ENCODE measurements at places on chromosomes 12 and 14.

DNA sequence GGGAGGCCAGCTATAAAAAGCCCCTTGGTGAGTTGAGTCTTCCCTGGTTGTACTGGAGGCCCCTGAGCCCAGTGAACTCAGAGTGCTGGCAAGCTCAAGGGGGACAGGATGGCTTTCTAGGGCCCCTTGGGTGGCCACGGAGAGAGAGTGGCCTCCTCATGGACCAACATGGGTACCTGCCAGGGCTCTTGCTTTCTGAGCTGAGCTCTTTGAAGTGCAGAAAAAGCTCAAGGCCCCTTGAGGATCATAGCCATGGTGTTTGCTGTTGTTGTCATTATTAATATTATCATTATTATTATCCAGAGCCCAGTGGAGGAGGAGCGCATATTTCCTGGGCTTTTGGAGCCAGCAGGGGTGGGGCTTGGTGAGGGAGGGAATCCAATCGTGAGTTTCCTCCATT is 6.7 kb downstream of the RNFT2 start:
- DNase-seq, result no peak

- DNase-seq, result no peak
Observed at GRCh38 chr12:99024191-99024590, 379.1 kb downstream of the APAF1 start.

DNA sequence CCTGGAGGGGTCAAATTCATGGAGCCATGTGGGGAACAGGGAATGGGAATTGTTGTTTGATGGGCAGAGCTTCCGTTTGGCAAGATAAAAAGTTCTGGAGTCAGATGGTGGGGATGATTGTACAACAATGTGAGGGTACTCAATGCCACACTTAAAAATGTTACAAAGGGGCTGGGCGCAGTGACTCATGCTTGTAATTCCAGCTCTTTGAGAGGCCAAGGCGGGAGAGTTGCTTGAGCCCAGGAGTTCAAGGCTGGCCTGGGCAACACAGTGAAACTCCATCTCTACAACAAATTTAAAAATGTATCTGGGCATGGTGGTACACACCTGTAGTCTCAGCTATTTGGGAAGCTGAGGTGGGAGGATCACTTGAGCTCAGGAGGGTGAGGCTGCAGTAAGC is 66.0 kb upstream of the DIO3 start:
- no peak for DNase-seq

- DNase-seq, result no peak
Observed at GRCh38 chr12:102638777-102639176, 158.4 kb upstream of the IGF1 start.

- DNase-seq, result no peak
Observed at GRCh38 chr14:43894534-43894933, 612.5 kb downstream of the FSCB start.

DNA sequence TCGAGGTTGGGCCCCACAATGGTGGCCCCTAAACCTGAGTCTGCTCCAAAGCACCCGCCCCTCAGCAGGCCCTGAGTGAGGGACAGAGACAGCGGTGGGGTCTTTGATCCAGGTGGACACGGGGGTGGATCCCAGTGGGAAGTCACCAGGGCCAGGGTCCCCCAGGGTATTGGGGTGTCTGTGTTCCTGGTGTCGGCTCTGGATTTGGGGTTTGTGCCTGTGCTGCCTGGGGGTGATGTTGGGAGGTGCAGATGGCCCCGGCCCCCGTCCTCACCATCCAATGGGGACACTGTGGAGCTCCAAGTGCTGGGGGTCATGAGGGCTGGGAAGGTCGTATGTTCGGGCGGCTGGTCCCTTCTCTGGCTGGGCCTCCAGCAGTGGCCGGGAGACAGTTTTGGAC is 354.2 kb downstream of the TMEM121 start:
- no peak for DNase-seq

DNA sequence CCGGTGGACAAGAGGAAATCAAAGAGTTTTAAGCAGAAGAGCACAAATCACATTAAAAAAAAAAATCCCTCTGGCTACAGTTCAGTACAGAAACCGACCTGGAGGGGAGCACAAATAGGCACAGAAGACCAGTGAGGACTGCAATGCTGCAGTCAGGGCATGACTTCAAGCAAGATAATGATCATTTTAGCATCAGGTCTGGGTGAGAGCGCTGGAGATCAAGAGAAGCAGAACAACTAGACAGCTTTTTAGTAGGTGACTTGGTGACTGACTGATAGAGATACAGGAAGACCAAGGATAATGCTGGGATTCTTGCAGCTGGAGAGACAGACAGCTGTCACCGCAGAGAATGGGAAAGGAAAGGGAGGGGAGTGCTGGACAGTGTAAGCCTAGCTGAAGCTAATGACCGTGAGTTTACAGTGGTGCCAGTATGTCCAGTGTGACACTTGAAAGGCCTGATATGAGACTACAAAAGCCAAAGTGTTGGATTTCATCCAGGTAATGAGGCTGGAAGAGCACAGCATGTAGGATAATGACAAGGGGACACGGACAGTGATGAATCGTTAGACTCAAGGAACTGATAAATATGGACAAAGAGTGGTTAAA is 5.6 kb downstream of the NFYB start:
- no peak for DNase-seq

DNA sequence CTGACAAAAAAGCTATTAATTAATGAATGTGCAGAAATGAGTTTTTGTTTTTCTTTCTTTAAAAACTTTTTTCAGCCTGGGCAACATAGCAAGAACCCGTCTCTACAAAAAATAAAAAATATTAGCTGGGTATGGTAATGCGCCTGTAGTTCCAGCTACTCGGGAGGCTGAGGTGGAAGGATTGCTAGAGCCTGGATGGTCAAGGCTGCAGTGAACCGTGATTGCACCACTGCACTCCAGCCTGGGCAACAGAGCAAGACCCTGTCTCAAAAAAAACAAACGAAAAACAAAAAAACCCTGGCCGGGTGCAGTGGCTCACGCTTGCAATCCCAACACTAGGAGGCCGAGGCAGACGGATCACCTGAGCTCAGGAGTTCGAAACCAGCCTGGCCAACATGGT is 7.9 kb downstream of the GIT2 start:
- DNase-seq, result no peak

GRCh38 chr14:70585231-70585630 is 15.2 kb downstream of the MED6 start:
- no peak for DNase-seq

GRCh38 chr12:90961154-90961553 is 6.2 kb upstream of the CCER1 start:
- DNase-seq, result no peak

DNA sequence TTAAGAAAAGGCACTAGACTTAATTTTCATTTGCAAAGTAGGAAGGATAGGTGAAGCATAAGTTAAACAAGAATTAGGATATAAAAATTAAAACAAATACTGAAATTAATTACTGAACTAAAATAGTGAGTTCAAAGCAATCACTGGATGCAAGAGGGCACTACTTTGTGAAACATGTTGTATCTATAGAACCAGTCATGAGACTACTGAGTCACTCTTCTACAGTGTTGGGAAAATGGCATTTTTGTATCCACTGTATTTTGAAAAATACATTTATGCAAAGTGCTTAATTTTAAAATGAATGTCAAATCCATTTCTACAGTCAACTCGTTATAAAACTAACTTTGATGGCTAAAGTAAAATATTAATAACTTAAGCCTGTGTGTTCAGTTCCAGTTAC is 47.9 kb downstream of the SEL1L start:
- no peak for DNase-seq

GRCh38 chr12:110638796-110639195 is 24.9 kb downstream of the TCTN1 start:
- no peak for DNase-seq

GRCh38 chr14:91070572-91070971 is 10.1 kb upstream of the RPS6KA5 start:
- DNase-seq, result no peak

DNA sequence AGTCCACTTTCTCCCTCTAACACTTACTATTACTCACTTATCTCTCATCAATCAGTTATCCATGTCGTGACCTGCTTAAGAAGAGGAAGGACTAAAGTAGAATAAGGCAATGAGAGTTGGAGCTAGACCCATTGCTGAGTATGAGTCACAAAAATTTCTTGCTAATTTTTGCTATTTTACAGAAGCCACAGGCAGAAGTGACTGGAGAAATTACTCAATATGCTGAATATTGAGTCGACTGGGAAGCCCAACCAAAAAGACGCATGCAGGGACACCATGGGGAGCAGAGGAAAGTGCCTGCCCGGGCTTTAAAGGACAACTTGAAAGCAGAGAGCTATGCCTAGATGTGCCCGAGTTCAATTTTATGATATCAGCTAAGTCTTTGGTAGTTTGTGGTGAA is 115.4 kb upstream of the FOXG1 start:
- no peak for DNase-seq

DNA sequence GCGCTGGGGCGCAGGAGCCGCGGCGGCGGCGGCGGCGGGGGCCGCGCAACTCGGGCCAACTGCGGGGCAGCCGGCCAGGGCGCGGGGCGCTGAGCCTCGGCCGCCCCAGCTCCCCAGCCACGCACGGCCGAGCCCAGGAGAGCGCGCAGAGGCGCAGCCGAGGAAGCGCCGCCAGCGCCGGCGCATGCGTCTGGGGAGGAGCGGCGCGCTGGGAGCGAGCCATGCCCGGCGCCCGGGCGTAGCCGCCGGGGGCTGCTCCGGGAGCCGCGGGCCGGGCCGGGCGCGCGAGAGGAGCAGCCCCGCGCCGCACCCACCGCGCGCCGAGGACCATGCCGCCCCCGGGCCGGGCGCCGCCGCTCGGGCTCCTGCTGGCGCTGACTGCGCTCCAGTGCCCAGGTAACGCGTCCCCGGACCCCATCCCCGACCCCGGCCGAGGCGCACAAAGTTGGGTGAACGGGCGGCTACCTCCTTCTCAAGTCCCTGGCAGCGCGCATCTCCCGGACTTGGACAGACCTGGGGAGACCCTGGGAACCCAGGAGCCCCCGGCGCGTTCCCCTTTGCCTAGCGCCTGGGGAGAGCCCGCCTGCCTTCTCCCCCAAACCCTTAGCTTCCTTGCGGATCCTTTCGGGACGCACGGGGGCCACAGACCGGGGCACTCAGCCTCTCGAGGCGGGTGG is 121.4 kb downstream of the AACS start:
- DNase-seq, result no peak

- DNase-seq, result no peak
Observed at GRCh38 chr12:128684352-128684751, 139.4 kb downstream of the SLC15A4 start.

GRCh38 chr14:72906316-72906715 is 12.4 kb upstream of the DPF3 start:
- no peak for DNase-seq

DNA sequence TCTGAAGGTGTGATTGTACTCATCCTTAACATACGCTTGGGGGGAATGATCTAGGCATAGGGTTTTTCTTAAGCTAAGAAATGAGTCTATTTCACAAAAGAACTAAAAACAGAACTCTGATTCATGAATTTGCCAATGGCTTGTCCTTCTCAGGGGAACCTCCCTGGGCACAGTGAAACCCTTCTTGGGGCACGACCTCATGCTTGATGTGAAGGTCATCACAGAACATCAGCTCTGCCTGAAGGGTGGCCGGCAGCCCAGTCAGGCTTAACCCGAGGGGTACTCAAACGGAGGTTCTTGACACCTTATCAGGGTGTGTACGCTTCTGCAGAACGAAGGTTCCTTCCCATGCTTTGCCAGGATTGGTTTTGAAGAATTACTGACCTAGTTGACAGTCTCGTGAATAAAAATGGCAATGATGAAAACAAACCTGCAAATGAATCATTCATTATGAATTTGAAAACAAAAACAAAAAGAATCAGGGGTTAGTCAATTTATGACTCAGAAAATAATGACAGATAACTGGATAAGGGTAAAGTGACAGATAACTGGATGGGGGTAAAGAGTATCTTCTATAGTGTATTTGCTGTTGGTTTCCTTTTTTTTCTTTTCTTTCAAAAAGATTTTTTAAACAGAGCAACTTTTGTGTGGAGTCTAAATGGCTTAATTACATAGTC is 86.4 kb downstream of the GALNT8 start:
- DNase-seq, result no peak

GRCh38 chr12:92661269-92661668 is 41.5 kb upstream of the PLEKHG7 start:
- DNase-seq, result no peak

DNA sequence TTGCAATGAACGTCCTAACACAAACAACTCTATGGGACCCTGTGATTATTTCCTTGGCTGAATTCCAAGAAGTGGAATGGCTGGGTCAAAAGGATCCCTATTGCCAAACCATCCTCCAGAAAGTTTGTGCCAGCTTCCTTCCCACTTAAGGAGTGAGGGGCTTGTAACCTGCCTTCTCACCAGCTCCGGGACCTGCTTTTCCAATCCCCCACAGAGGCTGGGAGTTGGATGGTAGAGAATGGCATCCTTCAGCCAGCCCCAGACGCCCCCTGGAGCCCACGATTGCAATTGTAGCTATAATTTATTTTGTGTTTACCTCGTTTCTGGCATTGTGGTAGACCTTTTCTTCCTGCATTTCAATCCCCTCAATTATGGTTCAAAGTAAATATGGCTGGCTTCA is 9.7 kb upstream of the ZDHHC22 start:
- no peak for DNase-seq

GRCh38 chr14:102922490-102923200 is at the start of gene AMN:
AMN (plus strand) TSS chr14:102922663; CDS start chr14:102922689, 26 bp downstream.
- no peak for DNase-seq

DNA sequence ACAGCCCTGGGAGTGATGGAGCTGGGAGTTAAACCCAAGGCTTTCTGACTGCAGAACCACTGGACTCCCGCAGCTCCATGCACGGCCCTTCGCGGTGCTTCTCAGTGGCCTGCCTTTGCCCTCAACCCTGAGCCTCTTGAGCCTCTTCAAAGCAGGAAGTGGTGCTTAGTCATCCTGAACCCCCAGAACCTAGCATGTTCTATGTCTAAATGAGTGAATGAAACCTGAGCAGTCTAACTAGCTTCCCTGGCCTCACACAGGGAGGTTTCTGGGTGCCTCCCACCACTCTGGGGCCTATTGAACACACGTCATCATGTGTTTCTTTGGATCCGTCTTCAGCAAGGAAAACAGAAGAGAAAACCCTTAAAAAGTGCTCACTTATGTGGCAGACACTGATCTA is 117.9 kb upstream of the SFSWAP start:
- no peak for DNase-seq

- peak; percentile 64 for DNase-seq
Observed at GRCh38 chr14:97458661-97459579, 661.7 kb downstream of the VRK1 start.

DNA sequence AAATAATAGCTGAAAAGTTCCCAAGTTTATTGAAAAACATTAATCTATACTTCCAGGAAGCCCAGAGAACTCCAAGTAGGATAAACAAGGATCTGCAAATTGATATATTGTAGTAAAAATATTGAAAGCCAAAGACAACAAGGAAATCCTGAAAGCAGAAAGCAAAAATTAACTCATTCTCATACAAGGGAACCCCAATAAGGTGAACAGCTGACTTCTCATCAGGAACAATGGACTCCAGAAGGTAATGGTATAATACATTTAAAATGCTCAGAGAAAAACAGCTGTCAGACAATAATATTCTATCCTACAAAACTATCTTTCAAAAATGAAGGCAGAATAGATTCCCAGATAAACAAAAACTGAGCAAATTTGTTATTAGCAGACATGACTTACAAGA is 138.1 kb upstream of the BMP4 start:
- no peak for DNase-seq

- no peak for DNase-seq
Observed at GRCh38 chr14:64541972-64542835, 1.7 kb downstream of the HSPA2 start.

Data from T follicular helper cell (primary cell).